Activated CD8-positive, alpha-beta memory T cell treated with anti-CD3 and anti-CD28 coated beads, Interleukin-2, amount 10 ng/mL, durations not matched to agents 7 days and 5 days (primary cell): ENCODE measurements at places on chromosomes 16 and 17. TPM values are rescaled to one million over a fixed set of nuclear protein-coding genes. Genes with fewer than 3 reads are reported as not detected.

- peak overlapping the region; percentile 97 for H3K27ac ChIP-seq
- DNase-seq: peak; percentile 48
- H3K27me3 ChIP-seq: no peaks in the 10 kb centered on the region
- peaks cover 10% of the 10 kb centered on the region for H3K36me3 ChIP-seq
- peaks cover 42% of the 10 kb centered on the region for H3K4me1 ChIP-seq
Measured at GRCh38 chr16:1420111-1420539, 422 bp downstream of the UQCC4 start.

GRCh38 chr16:53545433-53545832, 42.4 kb upstream of the AKTIP start:
- H3K36me3 ChIP-seq: no peaks in the 10 kb centered on the region
- no peak for DNase-seq
- H3K27me3 ChIP-seq: peaks cover 15% of the 10 kb centered on the region
- H3K4me1 ChIP-seq: peaks cover 39% of the 10 kb centered on the region
- H3K4me3 ChIP-seq: no peak overlapping the region

CRYBA1 gene
- not detected for total RNA-seq

- H3K36me3 ChIP-seq: no peaks in the 10 kb centered on the region
- H3K4me3 ChIP-seq: no peak overlapping the region
- no peak for DNase-seq
- peaks cover 86% of the 10 kb centered on the region for H3K27me3 ChIP-seq
Measured at GRCh38 chr16:86498671-86499439, 11.5 kb upstream of the FOXF1 start.
